Central memory CD4-positive, alpha-beta T cell (primary cell): ENCODE measurements at places on chromosomes 13 and 19.

DNA sequence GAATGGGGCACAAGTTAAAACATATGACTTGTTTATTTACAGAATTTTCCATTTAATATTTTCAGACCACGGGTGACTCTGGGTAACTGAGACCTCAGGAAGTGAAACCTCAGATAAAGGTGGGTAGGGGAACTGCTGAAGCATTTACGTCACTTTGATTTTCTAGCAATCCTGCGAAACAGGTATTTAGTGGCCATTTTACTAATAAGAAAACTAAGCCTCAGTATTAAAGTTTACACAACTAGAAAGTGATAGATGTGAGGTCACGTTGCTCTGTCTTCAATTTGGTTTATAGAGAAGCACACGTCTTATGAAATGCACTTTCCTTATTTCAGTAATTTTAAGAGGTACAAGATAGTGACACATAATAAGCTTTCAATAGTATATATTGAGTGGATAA lies 402.8 kb downstream of the FGF9 start:
- no peak for DNase-seq

GRCh38 chr13:40379794-40380578 lies 286.5 kb downstream of the FOXO1 start:
- DNase-seq = no peak

GRCh38 chr13:60755380-60756163 lies 358.6 kb downstream of the TDRD3 start:
- DNase-seq = no peak

DNA sequence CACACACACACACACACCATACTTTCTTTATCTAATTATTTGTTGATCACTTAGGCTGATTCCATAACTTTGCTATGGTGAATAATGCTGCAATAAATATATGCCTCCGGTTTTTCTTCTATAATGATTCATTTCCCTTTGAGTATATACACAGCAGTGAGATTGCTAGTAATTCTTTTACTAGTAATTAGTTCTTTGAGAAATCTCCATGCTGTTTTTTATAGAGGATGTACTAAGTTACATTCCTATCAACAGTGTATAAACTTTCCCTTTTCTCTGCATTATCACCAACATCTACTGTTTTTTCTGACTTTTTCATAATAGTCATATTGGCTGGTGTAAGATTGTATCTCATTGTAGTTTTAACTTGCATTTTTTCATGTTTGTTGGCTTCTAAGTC lies 1405.1 kb downstream of the PCDH9 start:
- DNase-seq = no peak

GRCh38 chr13:36630181-36630803 lies 43.5 kb upstream of the SERTM1 start:
- DNase-seq = no peak

- no peak for DNase-seq
Observed at GRCh38 chr19:9818175-9818733, 625 bp downstream of the FBXL12 start.

- peak; percentile 16 for DNase-seq
Observed at GRCh38 chr13:101127741-101128353, 288.5 kb downstream of the NALCN start.

DNA sequence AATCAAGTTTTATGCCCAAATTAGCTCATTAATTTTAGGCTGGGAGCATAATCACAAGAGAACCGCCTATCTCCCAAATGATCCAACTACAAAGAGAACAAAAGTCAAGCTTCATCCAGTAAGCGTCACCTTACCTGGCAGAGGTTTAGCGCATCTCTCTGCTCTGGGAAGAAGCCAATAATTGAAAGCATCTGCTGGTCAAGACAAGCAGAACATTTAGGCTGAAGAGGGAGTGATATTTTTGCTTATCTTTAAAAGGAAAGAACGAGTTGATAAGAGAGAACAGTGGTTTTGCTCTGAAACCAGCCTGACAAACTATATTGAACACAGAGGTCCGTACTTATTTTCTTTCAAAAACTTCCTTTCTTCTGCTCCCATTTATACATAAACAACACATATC lies 242.1 kb downstream of the ENOX1 start:
- no peak for DNase-seq

GRCh38 chr13:36420437-36420891 lies 11.8 kb upstream of the CCNA1 start:
- DNase-seq = peak; percentile 32

GRCh38 chr13:98476106-98476505 lies 100.8 kb downstream of the STK24 start:
- DNase-seq = no peak

- no peak for DNase-seq
Observed at GRCh38 chr13:81568824-81569223, 1227.9 kb upstream of the SPRY2 start.

DNA sequence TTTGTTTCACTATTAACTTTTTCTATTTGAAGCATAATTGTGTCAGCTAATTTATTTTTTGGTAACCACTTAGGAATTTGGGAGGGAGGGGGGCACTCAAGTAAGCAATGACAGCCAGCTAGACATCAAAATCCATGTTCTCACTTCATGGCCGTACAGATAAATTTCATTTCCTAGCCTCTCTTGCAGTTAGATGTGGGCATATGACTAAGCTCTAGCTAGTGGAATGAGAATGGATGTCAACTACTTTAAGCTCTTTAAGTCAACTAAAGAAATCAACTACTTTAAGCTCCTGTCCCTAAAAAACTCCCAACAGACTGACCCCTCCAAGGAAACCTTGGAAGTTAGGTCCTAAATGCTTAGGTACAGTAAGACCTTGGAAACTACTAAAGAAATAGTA lies 92.0 kb downstream of the KCNRG start:
- no peak for DNase-seq

GRCh38 chr19:9354651-9355050 lies 8.2 kb upstream of the ZNF177 start:
- no peak for DNase-seq

DNA sequence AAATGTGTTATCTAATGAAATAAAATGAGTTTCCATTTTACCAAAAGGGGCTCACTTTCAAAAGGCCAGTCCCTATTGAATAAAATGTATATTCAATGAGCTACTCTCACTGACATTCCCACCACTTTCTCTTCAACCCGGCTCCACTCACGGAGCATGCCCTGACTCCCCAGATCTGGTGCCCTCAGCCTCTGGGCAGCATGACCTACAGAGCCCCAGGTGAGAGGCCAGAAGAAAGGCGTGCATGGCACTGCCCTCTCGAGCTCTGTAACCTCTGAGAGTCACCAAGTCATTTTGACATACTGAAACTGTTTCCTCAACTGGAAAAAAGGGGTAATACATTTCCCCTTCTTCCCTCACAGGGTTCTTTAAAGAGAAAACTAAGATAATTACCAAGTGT lies 25.2 kb upstream of the SIAH3 start:
- DNase-seq = no peak

DNA sequence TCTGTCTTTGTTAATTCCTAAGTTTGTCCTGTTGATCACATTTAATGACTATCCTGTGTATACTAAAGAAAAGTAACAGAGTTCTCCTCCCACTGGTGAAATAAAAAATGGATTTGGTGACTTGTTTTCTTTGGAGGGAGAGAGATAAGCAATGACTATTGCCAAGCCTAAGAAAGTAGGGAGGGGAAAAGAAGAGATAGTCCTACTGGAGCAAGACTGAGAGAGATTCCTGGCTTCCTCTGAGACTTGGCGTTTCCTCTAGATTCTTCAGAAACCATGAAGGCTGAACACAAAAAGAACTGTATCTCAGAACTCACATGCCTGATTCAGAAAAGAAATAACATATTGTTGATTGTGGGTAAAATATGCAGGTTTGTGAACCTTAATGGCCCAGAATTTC lies 406.5 kb downstream of the FOXO1 start:
- DNase-seq = no peak

DNA sequence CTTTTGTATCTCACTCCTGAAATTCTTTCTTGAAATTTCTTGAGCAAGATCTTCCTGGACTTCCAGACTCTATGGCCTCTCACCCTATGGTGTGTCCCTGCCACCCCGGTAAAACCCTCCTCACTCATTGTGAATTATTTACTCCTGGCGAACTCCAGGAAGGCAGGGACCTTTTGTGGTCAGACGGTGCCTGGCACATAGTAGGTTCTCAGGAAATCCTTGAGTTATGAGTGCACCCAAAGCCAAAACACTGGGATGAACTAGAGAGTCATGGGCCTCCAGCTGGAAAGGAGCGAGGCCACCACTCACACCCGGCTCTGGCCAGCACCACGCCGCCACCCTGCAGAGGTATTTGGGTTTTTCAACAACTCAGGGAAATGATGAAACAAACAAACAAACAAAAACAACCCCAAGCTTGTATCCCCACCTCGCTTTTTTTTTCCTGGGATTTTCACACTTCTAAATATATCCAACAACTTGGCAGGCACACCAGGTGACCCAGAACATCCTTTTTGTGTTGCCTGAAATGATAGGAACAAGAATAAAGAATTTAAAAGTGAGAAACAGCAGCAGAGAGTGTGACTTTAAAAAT lies 11.2 kb downstream of the HPN start:
- DNase-seq = no peak

GRCh38 chr13:19156013-19156825 lies 25.4 kb downstream of the TUBA3C start:
- DNase-seq = no peak

- DNase-seq = peak; percentile 89
Observed at GRCh38 chr19:50329146-50329925, at the start of gene KCNC3. TSS of gene KCNC3 (minus strand) at chr19:50329377. CDS start at chr19:50329082, 295 bp downstream.

DNA sequence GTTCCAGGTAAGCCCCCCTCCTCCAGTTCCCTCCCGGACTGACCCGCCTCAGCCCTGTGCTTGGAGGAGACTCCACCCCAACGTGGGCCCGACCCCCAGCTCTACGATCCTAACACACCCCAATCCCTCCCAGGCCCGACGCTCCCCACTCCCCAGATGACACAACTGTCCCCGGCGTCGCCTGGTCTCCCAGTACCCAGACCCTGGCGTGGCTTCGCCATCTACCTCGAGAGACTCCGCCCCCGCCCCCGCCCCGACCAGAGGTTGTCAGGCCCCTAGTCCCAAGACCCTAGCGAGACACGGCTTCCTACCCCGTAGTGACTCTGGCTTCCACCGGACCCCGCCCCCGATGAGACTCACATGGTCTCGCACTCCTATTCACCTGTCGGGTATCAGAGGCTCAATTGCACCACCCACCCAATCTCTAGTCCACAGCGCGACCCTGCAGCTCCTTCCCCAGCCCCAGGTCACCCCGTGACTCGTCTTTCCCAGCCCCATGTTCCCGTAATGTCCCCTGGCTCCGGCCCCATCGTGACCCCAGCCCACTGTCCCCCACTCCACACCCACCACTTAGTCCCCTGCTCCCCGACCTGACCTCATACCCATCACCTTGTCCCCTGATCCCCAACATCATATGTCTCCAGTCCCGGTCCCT lies 2.9 kb downstream of the CD37 start:
- DNase-seq = no peak

- peak; percentile 0 for DNase-seq
Observed at GRCh38 chr13:25806264-25806974, 245.4 kb downstream of the SHISA2 start.

DNA sequence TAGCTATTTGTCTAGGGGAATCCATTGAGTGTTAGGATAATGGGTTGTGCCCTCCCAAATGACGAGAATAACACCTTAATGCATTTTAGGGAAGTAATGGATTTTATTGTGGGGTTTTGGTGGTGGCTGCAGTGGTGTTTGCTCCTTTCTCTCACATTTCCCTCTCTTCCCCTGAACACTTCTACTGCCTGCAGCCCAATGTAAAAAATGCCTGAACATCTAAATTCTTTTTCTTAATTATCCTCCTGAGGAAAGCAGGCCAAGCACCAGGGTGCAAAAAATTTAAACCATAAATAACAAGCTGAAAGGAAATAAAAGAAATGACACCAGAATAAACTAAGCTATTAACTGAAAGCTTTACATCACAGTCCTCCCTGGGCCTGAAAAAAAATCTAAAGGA lies 57.3 kb upstream of the PCDH8 start:
- DNase-seq = no peak

GRCh38 chr13:33251131-33251661 lies 34.4 kb downstream of the STARD13 start:
- DNase-seq = no peak

- no peak for DNase-seq
Observed at GRCh38 chr19:35285095-35285449, 2.7 kb downstream of the HAMP start.

- DNase-seq = no peak
Observed at GRCh38 chr19:18894254-18895037, 1.5 kb downstream of the CERS1 start.

DNA sequence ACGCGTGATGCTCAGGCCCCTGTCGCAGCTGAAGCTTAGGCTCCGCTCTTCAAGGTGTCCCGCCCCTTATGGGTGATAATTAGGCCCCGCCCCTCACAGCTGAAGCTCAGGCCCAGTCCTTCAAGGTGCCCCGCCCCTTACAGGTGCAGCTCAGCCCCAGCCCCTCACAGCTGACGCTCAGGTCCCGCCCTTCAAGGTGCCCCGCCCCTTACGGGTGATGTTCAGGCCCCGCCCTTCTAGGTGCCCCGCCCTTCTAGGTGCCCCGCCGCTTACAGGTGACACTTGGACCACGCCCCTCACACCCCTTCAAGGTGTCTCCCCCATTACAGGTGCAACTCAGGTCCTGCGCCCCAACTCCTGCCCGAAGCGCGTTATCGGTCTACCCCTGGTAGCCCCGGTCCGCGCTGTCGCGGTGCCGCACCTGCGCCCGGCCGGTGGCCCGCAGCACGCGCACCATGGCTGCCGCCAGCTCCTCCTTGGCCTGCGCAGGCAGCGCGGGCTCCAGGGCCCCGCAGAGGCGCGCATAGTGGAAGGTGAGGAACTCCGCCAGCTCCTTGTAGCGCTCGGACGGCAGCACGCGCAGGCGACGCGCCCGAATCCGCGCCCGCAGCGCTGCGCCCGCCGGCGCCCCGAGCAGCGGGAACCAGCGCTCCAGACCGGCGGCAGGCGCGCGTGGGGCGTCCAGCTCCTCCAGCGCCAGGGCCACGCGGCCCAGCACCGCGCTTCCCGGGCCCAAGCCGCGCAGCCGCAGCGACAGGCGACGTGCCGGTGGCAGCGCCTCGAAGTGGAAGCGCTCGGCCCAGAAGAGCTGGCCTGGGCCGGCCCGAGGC lies 7.3 kb downstream of the RASAL3 start:
- no peak for DNase-seq
